ENCODE measurements at places on chromosomes 5 and 9.

DNA sequence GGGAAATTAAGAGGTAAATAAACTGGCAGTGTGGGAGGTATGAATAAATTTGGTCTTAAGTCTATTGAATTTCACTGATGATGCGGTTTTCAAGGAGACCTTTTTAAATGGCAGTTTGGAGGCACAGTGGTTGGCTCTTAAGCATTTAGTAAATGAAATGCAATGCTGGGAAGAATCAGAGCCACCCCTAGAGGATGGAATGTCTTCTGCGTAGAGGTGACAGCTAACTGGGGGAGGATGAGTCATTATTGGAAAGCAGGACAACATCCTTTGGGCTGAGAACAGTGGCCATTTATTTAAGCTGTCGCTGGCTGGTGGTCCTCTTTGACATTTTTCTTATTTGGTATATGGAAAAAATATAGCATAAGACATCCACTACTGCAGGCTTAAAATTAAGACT, 163.2 kb downstream of the SH3GL2 start:
- no peak for DNase-seq

DNA sequence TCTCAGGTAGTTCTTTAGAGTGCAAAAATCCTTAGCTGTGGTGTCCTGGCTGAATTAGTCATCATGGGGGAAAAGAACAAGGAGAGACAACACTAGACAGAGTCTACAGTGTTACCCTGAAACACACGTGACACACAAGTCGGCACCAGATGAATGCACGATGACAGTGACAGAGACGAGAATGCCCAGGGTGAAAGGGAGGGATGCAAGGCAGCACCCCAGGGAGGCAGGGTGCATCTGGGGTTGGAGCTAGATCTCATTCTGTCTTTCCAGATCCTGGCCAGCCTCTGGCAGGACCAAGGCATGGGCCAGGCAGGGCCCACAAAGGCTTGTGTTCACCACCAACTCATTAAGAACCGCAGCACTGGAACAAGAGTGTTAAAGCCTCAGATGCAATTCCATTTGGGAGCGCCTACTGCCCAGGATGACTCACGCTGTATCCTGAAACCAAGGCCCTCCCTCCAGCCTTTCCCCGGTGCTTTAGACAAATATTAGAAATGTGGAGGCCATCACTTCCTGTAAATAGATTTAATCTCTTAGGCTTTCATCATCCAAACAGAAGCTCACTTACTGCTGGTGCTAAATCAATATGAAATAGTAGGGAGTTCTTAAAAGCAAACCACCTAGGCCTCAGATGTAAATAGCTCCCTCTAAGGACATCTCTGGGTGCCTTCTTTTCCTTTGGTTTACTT, 56.1 kb downstream of the IRX2 start:
- DNase-seq, result no peak

DNA sequence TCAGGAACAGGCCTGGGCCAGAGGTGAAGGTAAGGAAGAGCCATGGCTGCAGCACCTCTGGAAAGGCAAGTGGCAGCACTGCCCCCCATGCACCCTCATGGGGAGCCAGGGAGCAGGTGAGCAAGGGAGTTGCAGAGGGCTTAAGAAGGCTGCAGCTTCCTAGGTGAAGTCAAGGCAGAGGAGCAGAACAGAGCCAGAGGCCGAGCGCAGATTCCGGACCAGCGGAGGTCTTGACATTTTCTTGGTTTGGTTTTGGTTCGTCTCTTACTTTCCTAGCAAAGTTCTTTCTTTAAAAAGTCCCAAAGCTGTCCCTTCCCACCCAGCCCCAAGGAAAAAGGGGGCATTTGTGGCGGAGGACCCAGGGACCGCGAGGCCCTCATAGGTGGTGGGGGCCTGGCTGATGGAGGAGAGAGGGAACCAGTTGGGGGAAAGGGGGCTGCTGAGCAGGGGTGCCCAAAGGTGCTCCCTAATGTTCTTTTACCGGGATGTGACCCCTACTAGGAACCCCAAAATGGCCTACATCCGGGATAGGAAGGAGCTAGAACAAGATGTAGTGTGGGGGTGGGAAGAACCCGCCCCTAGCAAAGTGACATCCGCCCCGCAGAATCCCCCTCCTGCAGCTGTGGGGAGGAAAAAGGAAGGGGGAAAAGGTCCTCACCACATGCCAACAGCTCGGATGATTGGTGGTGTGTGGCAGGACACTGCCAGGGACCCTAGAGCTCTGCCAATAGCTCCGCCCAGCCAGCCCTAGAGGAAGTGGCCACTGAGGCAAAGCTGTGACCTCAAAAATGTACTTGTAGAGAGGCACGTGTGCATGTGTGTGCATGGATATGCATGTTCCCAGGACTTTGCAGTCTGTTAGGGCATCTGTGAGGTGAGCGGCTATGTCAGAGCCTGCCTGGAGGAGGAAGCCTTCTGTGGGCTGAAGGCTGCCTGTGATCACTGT, 914 bp upstream of the CD72 start:
- no peak for DNase-seq

DNA sequence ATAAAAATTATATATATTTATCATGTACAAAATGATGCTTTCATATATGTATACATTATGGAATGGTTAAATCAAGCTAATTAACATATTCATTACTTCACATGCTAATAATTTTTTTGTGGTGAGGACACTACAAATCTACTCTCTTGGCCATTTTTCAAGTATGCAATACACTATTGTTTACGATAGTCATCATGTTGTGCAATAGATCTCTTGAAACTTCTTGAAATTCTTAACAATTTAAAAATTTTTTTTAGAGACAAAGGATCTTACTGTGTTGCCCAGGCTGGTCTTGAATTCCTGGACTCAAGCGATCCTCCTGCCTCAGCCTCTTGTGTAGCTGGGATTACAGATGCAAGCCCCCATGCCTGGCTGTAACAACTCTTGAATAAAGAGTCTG, 45.2 kb upstream of the SHOC1 start:
- DNase-seq, result no peak
